ENCODE measurements at places on chromosomes 3 and 15.

DNA sequence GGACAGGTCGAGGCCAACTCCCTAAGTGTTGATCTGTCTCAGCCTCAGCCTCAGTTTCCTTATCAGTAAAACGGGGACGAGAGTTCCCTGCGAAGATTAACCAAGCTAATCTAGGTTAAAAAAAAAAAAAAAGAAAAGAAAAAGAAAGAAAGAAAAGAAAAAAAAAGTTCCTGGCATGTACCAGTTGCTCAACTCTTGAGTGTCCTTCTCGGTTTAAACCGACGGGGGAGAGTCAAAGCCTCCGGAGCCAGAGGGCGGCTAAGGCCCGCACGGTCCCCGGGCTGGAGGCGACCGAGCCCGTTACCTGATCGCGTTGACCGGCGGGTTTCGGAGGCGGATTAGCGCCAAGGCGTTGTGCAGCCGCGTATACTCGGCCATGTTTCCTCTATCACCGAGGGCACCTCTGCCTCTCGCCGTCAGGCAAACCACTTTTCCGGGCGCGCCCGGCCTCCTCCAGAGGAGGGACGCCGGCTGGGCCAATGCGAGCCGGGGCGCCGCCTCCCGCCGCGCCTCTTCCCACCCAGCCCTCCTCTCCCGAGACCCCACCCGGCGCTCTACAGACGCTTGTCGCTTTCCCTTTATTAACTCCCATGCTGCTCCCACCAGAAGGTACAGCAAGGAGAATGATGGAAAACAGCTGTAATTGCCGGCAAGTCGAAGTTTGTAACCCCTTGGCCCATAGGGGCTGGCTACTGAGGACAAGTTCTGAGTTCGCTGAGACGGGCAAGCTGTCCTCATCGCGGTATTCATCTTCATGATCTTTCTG is at the start of gene EHHADH:
Gene EHHADH, minus strand, starts transcription at position 405 of the 766 bp plus-strand sequence. Its CDS starts 27 bp downstream, at position 378.
- H3K27me3 ChIP-seq, result no peaks in the 10 kb centered on the region
- no peaks in the 10 kb centered on the region for H3K4me1 ChIP-seq
- peak; percentile 16 for DNase-seq
- H3K4me3 ChIP-seq, result peak within 1 kb of the TSS; percentile 46
- H3K36me3 ChIP-seq, result no peaks in the 10 kb centered on the region

DNA sequence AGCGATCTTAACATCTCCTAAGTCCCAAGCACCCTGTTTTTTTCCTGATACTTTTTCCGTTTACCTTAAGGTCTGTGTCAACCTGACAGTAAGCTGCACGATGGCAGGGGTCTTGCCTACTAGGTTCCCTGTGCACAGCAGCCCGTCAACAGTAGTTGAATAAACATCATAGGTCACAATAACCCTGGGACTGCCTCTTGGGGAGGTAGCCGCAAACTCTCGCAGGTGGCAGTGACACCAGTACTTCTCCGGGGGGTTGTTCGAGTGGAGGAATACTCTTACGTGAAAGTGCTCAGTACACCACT is 365 bp upstream of the PDCD6IP start:
- H3K36me3 ChIP-seq, result no peaks in the 10 kb centered on the region
- peak overlapping the region; percentile 76 for H3K27ac ChIP-seq
- peaks cover 14% of the 10 kb centered on the region for H3K4me1 ChIP-seq
- no peak for DNase-seq
- H3K27me3 ChIP-seq, result no peaks in the 10 kb centered on the region

DNA sequence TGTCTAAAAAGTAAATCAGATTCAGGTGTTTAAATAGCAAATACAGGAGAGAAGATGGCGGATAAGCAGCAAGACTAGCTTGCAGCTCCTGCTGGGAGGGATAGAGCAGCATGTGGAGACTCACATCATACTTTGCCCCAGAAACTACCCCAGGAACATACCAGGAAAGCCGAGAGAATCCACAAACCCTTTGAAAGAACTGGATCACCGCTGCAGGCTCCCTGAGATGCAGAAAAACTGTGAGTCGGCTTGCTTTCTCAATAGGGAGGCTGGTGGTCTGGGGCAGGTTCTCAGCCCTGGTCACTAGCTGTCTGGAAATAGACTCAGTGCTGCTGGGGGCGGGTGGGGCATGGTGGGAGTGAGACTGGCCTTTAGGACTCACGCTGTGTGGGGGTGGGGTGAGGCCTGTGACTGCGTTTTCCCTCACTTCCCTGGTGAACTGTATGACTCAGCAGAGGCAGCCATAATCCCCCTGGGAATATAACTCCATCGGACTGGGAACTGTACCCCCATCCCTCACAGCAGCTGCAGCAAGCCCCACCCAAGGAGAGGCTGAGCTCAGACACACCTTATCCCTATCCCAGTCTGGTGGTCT is 142.8 kb downstream of the CNTN6 start:
- H3K4me1 ChIP-seq, result no peaks in the 10 kb centered on the region
- no peak for DNase-seq
- H3K27ac ChIP-seq, result no peak overlapping the region
- no peaks in the 10 kb centered on the region for H3K36me3 ChIP-seq

GRCh38 chr15:88144921-88145653 is 111.5 kb downstream of the NTRK3 start:
- H3K4me1 ChIP-seq, result no peaks in the 10 kb centered on the region
- DNase-seq, result no peak

GRCh38 chr15:50819344-50819743 is 53.8 kb upstream of the SPPL2A start:
- no peaks in the 10 kb centered on the region for H3K27me3 ChIP-seq
- H3K4me3 ChIP-seq, result no peak overlapping the region
- no peak for DNase-seq
- no peaks in the 10 kb centered on the region for H3K36me3 ChIP-seq

DNA sequence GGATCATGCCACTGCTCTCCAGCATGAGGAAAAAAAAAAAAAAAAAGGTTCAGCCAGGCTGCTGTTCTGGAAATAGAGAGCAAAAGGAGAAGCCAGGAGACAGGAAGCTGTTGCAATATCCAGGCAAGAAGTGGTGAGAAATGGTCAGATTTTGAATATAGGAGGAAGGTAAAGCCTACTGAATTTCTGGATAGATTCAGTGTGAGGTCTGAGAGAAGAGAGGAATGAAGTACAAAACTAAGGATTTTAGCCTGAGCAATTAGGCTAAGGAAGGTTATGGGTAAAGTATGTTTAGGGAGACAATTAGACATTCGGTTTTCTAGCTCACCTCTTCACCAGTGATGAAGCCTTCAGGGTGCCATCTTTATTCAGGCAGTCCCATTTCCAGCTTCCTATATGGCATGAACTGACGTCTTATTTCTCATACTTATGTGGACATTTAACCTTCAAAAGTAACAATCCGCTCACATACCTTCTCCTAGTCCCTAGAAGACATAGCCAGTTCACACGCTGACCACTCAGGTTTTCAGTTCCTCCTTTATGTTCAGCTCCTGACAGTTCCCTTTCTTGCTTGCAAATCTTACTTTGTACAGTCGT is 57.2 kb downstream of the KIF9 start:
- no peak overlapping the region for H3K27ac ChIP-seq
- no peaks in the 10 kb centered on the region for H3K36me3 ChIP-seq
- H3K4me3 ChIP-seq, result no peak overlapping the region
- DNase-seq, result no peak
- no peaks in the 10 kb centered on the region for H3K27me3 ChIP-seq

DNA sequence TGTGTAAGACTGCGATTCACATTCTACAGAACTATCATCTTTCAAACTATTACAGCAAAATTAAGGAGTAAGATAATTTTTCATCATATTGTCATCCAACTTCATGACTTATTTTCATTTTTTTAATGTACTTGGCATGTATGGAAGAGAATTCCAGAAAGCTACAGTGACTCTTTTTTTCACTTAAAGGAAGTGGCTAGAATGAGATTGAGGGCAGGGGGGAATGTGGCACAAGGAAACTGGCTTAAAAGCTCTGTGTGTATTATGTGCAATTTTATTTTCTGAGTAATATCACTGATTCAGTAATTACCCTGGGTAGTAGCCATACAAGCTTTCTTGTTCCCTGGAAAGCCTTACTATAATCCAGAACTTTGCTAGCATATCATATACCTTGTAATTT is 94.6 kb downstream of the FILIP1L start:
- no peaks in the 10 kb centered on the region for H3K27me3 ChIP-seq
- no peak for DNase-seq
- no peak overlapping the region for H3K4me3 ChIP-seq
- H3K27ac ChIP-seq, result no peak overlapping the region

- H3K27ac ChIP-seq, result no peak overlapping the region
- H3K27me3 ChIP-seq, result no peaks in the 10 kb centered on the region
- H3K4me1 ChIP-seq, result no peaks in the 10 kb centered on the region
- DNase-seq, result no peak
- H3K36me3 ChIP-seq, result no peaks in the 10 kb centered on the region
Observed at GRCh38 chr3:149382101-149382467, 4.6 kb upstream of the TM4SF1 start.

GRCh38 chr3:117407317-117407716 is 697.7 kb downstream of the TUSC7 start:
- H3K27me3 ChIP-seq, result no peaks in the 10 kb centered on the region
- no peak for DNase-seq
- no peaks in the 10 kb centered on the region for H3K4me1 ChIP-seq
- H3K4me3 ChIP-seq, result no peak overlapping the region

DNA sequence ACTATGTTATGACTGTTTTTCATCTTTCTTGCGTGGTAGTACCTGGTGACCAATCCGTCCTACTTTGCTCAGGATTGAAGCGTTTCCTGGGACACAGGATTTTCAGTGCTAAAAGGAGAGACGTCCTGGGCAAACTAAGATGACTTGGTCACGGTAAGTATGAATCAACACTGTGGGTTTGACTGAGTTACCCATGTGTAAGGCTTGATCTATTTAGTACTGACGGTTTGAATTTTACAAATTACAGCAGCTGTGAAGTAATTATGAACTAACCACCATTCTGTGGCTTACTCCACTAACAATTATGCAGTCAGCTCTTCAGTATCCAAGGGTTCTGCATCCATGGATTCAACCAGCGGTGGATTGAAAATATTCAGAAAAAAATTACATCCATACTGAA is 172.9 kb upstream of the FEZF2 start:
- H3K4me3 ChIP-seq, result no peak overlapping the region
- H3K27me3 ChIP-seq, result no peaks in the 10 kb centered on the region
- no peaks in the 10 kb centered on the region for H3K4me1 ChIP-seq

GRCh38 chr15:78301828-78302227 is 2.4 kb upstream of the SKIC8 start:
- no peak overlapping the region for H3K27ac ChIP-seq
- H3K4me1 ChIP-seq, result peaks cover 6% of the 10 kb centered on the region
- no peaks in the 10 kb centered on the region for H3K36me3 ChIP-seq
- H3K27me3 ChIP-seq, result no peaks in the 10 kb centered on the region
- no peak for DNase-seq

DNA sequence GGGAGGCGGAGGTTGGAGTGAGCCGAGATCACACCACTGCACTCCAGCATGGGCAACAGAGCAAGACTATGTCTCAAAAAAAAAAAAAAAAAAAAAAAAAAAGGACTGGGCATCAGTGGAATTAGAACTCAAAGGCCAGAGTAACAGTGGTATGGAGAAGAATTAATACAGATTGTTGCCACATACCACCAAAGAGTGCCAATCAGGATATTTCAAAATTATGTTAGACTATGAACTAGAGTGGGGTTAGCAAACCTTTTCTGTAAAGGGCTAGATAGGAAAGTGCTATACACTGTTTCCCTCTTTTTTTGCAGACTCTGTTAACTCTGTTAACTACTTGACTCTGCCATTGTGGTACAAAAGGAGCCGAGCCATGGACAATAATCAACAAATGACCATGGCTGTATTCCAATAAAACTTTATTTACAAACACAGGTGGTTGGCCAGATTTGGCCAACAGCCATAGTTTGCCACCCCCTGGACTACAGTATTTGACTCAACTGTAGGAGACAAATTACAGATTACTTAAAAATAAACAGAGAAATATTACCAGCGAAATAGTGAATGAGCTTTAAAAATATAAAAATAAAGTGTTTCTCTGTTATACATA is 28.6 kb downstream of the DPH3 start:
- H3K27me3 ChIP-seq, result no peaks in the 10 kb centered on the region
- no peaks in the 10 kb centered on the region for H3K36me3 ChIP-seq
- DNase-seq, result no peak
- no peak overlapping the region for H3K4me3 ChIP-seq
- no peak overlapping the region for H3K27ac ChIP-seq

- H3K4me3 ChIP-seq, result no peak overlapping the region
- H3K27ac ChIP-seq, result no peak overlapping the region
- no peaks in the 10 kb centered on the region for H3K27me3 ChIP-seq
- no peaks in the 10 kb centered on the region for H3K36me3 ChIP-seq
Observed at GRCh38 chr3:52982839-52983238, 63.0 kb downstream of the SFMBT1 start.

DNA sequence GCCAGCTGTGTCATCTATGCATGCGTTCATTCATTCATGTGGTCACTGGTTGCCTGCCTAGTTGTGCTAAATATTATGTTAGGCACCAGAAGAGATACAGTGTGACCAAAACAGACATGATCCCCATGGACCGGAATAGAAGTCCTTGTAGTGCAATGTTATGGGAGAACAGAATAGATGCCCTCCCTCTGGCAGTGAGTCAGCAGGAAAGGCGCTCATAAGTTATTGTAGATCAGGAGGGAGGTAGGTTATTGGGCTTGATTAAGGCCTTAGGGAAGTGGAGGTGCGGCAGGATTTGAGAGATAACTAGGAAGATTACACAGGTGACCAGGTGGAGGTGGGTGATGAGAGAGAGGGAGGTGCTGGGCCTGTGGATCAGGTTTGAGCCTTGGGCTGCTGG is 5.2 kb downstream of the MCTP2 start:
- H3K4me1 ChIP-seq, result no peaks in the 10 kb centered on the region
- H3K27ac ChIP-seq, result no peak overlapping the region
- no peak for DNase-seq
- no peaks in the 10 kb centered on the region for H3K27me3 ChIP-seq
- H3K36me3 ChIP-seq, result no peaks in the 10 kb centered on the region
- no peak overlapping the region for H3K4me3 ChIP-seq

GRCh38 chr3:14925729-14926591 is 21.4 kb upstream of the NR2C2 start:
- no peaks in the 10 kb centered on the region for H3K27me3 ChIP-seq
- no peaks in the 10 kb centered on the region for H3K4me1 ChIP-seq
- H3K27ac ChIP-seq, result no peak overlapping the region
- no peak for DNase-seq
- H3K4me3 ChIP-seq, result no peak overlapping the region

GRCh38 chr3:49217688-49218470 is 46.5 kb downstream of the KLHDC8B start:
- no peak for DNase-seq
- H3K27ac ChIP-seq, result no peak overlapping the region
- no peak overlapping the region for H3K4me3 ChIP-seq
- H3K36me3 ChIP-seq, result no peaks in the 10 kb centered on the region
- no peaks in the 10 kb centered on the region for H3K27me3 ChIP-seq
- H3K4me1 ChIP-seq, result no peaks in the 10 kb centered on the region

- H3K27ac ChIP-seq, result no peak overlapping the region
- H3K4me3 ChIP-seq, result no peak overlapping the region
- no peaks in the 10 kb centered on the region for H3K4me1 ChIP-seq
- DNase-seq, result no peak
- H3K27me3 ChIP-seq, result no peaks in the 10 kb centered on the region
- H3K36me3 ChIP-seq, result no peaks in the 10 kb centered on the region
Observed at GRCh38 chr3:13626396-13626795, 77.5 kb downstream of the FBLN2 start.

GRCh38 chr15:70029297-70029701 is 68.4 kb downstream of the TLE3 start:
- H3K27me3 ChIP-seq, result no peaks in the 10 kb centered on the region
- H3K4me3 ChIP-seq, result no peak overlapping the region
- H3K4me1 ChIP-seq, result peaks cover under 1% of the 10 kb centered on the region

GRCh38 chr3:177122183-177122856 is 75.0 kb downstream of the TBL1XR1 start:
- H3K36me3 ChIP-seq, result no peaks in the 10 kb centered on the region
- H3K27ac ChIP-seq, result no peak overlapping the region
- H3K4me1 ChIP-seq, result no peaks in the 10 kb centered on the region
- no peaks in the 10 kb centered on the region for H3K27me3 ChIP-seq
- DNase-seq, result no peak

GRCh38 chr3:8622873-8623691 is 21.5 kb downstream of the SSUH2 start:
- no peak for DNase-seq
- no peaks in the 10 kb centered on the region for H3K27me3 ChIP-seq
- H3K27ac ChIP-seq, result no peak overlapping the region
